ENCODE measurements at places on chromosomes 1 and 21.

GRCh38 chr1:219621047-219621786 is 8.3 kb upstream of the ZC3H11B start:
- DNase-seq = no peak

DNA sequence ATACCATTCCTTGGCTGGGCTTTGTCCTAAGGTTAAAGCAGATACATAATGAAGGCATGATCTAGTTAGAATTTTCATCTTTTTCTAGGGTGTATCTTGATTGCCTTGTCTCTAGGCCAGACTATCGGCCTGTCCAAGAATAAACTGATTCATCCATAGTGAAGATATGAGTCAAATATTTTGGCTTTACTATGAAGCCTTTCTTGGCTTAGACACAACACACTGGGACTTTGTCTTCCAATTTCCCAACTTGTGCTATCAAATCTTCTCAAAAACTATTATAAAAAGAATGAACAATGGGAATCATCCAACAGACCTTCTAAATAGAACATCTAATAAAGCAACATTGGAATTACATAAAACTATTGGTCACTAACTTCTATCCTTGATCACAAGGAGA is 64.8 kb downstream of the WARS2 start:
- no peak for DNase-seq

GRCh38 chr1:198417039-198417438 is 123.4 kb downstream of the ATP6V1G3 start:
- no peak for DNase-seq

- DNase-seq = no peak
Observed at GRCh38 chr1:26388791-26389445, 16.4 kb upstream of the ZNF683 start.

- DNase-seq = no peak
Observed at GRCh38 chr1:60503266-60503925, 429.8 kb upstream of the C1orf87 start.

- DNase-seq = no peak
Observed at GRCh38 chr1:156826630-156827029, 10.0 kb upstream of the SH2D2A start.

- no peak for DNase-seq
Observed at GRCh38 chr1:101967871-101968270, 28.9 kb downstream of the OLFM3 start.

DNA sequence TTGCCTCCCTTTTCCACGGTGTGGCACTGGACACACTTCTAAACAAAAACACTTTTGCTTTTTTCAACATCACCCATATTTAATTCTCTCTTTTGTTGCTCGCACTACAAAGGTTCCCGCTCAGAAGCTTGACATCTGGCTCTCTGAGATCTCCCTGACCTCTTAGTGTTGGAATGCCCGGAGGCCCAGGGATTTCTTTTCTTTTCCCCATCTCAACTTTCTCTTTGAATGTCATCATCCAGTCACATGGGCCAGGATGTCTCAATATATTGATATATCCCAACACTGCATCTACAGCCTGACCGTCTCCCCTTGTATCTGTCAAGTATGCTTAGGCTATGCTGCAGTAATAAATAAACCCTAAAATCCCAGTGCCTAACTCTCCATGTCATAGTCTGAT is 54.3 kb upstream of the DESI2 start:
- no peak for DNase-seq

DNA sequence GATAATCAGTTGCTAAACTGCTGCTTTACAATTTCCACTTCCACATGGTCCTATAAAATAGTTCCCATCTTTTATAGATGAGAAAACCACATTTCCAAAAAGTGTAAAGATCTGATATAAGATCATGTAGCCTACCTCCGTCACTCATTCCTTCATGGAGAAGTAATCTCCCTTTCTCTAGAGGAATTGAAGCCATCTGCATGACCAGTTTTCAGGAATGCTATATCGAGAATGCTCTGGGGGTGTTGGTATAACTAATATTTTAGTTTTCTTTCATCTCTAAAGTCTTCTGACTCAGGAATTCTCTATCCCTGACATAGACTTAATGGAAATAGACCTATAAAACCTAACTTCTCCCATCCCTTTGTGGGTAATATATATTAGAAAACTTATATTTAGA is 173.0 kb upstream of the UBE2U start:
- no peak for DNase-seq

- DNase-seq = no peak
Observed at GRCh38 chr1:42279055-42279454, 56.0 kb downstream of the FOXJ3 start.

GRCh38 chr1:147622731-147623130 is 47.6 kb downstream of the ACP6 start:
- DNase-seq = no peak

DNA sequence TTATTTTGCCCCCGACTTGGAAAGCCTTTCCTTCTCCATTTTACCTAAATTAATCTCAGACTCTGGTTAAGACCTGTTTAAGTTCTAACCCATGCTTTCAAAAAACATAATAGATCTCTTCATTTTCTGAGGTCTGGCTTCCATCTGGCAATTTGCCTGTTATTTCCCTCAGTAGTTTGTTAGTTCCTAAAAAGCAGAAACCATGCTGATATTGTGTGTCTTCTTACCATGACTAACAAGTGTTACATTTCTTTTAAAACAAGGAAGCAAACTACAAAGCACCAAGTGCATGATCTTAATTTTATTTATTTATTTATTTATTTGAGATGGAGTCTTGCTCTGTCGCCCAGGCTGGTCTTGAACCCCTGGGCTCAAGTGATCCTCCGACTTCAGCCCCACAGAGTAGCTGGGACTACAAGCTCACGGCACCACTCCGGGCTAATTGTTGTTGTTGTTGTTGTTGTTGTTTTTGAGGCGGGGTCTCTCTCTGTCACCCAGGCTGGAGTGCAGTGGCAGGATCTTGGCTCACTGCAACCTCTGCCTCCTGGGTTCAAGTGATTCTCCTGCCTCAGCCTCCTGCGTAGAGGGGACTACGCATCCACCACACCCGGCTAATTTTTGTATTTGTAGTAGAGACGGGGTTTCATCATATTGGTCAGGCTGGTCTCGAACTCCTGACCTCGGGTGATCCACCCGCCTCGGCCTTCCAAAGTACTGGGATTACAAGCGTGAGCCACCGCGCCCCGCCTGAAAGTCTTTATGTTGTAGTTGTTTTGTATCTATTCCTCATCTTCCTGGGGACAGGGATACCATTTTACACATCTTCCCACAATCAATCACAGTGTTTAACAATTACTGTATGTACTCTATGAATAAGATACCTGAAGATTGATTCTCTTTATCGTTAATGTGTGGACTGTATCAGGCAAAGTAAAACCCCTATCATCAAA is 1.3 kb upstream of the PATJ start:
- no peak for DNase-seq

- DNase-seq = no peak
Observed at GRCh38 chr1:44988531-44989156, 2.2 kb upstream of the EIF2B3 start.

DNA sequence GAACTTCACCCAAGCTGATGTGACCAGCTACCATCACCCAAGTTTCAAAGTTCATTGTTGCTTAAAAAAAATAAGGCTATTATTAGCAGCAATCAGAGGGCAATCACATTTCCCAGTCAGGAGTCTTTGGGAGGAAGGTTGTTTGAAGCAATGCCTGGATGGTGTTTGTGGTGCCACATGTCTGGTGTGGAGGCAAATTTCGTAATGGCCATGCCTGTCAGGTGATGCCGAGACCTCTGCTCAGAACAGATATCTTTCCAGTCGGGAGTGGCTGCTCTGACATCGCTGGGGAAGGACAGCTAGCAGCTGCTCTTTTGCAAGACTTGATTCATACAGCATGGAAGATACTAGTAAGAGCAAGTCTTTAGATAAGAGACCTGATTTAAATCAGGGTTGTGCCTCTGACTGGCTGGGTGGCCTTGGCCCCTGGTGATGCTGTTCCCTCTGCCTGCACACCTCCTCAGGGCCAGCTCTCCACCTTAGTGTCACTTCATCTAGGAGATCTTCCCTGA is 187.8 kb upstream of the JUN start:
- no peak for DNase-seq

DNA sequence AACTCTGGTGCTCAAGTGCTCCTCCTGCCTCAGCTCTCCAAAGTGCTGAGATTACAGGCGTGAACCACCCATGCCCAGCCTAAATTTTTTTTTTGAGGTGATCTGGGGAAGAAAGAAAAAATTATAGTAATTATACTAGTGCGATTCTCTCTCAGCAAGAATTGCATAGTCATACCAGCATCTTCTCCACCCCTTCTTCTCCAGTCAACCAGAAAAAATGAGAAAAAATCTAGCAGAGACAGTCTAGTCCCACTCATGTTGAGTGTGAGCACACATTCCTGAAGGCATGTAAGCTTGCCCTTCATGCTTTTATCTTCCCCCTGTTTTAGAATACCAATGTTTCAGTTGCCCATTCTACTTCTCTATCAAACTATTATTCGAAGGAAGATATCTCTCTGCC is 207.6 kb downstream of the S1PR1 start:
- no peak for DNase-seq

DNA sequence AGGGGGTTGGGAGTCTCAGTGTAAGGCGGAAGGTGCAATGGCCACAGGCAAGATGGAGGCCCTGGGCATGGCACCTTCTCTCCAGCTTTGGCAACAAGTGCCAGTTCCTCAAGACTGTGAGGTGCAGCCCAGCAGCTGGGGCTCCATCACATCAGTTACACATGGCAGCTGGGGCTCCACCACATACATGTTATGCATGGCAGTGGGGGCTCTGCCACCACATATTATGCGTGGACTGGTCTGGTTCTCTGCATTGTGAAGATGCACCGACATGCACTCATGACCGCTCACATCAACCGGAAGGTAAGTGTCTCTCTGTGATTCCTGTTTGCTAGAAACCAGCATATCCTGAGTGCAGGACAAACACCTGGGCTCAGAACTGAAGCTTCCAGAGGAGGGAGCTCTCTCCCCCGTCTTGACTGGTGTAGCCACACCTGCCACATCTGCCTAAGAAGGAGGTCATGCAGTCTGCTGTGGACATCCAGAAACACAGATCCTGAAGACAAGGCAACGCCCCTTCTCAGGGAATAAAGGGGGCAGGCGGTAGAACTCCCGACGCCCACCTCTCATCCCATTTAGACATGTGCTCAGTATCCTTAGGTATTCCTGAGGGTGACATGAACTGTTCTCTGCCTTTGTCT is 104.1 kb upstream of the TMPRSS2 start:
- DNase-seq = no peak

- DNase-seq = no peak
Observed at GRCh38 chr21:41011098-41011731, 156.7 kb upstream of the BACE2 start.

GRCh38 chr21:36902793-36903192 is 63.7 kb downstream of the HLCS start:
- no peak for DNase-seq

GRCh38 chr21:37408464-37409193 is 42.1 kb downstream of the DYRK1A start:
- no peak for DNase-seq

- DNase-seq = no peak
Observed at GRCh38 chr21:37146320-37147235, 73.5 kb downstream of the TTC3 start.

DNA sequence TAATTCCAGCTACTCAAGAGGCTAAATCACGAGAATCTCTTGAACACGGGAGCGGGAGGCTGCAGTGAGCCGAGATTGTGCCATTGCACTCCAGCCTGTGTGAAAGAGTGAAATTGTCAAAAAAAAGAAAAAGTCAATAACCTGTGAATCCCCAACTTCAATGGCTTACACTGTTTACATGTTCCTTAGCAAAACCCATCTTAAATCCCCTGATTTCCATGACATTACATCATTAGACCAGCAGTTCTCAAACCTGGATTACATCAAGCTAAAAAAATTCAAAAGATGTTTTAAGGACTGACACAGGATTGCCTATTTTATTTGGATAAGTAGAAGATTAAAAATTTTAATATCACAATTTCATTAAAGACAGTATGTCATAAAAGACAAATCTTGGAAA is 12.4 kb downstream of the GPBP1L1 start:
- DNase-seq = no peak

DNA sequence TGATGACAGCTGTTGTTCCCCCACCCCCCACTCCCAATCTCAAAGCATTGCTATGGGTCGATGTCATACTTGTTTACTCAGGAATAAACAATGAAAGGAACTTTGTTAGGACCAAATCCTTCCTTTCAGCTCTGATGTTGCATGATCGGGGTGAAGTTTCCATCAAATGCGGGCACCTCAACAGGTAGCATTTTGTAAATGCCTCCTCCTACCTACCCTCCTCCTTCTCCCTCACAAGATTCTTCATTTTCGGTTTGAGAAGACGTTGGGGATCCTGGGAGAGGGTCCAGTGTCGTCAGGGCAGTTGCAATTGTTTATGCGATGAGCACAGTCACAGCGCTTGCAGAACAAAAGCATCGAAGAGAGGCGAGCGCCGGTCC is 758 bp upstream of the HUNK start:
- DNase-seq = no peak

GRCh38 chr1:42877380-42877779 is 31.0 kb downstream of the ZNF691 start:
- no peak for DNase-seq

GRCh38 chr1:223198628-223198965 is 55.5 kb upstream of the TLR5 start:
- no peak for DNase-seq

- DNase-seq = no peak
Observed at GRCh38 chr1:201507360-201507675, 395 bp upstream of the CSRP1 start.

DNA sequence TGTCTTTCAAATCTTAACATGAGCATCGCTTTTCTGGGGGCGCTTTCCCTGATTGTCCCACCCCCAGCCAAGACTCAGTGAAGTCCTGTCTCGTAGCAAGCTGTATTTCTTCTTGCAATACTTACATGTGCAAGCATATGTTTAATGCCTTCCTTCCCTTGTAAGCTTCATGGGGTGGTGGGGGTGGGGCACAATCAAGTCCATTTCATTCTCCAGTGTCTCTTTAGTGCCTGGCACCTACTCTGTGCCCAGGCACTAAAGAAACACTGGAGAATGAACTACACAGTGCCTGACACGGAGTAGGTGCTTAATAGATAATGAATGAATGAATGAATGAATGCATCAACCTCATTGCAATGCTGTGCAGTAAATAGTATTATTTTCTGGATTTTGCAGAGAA is 143.1 kb downstream of the PLPP3 start:
- no peak for DNase-seq

GRCh38 chr21:15521644-15522001 is 208.2 kb upstream of the USP25 start:
- DNase-seq = no peak

DNA sequence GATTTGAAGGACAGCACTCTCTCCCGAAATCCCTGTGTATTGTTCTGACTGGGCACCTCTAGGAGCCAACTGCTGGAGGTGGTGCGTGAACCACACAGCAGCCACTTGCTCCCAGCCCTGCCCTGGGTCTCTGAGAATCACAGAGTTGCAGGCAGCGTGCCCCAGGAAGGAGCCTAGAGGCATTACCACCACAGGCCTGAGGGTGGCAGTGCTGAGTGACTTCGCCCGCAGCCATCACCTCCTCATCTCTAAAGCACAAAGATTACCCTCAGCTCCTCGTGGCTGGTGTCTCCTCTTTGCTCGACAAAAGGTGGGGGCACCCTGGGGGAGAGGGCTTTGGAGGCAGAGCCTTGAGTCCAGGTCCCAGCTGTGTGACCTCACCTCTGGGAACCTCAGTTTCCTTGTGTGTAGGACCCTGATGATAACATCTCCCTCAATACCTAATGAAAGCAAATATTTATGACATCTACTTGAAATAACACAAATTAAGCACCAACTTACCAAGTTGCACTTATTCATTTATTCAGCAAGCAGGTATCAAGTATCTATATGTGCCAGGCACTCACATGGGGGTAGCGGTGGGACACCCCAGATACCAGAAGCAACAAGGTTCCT is 86.3 kb downstream of the VWA5B1 start:
- peak; percentile 72 for DNase-seq

GRCh38 chr1:145786271-145786670 is 37.6 kb downstream of the RNF115 start:
- no peak for DNase-seq
